ENCODE measurements at places on chromosomes 1 and 21.

GRCh38 chr1:166017395-166017794 is 149.4 kb downstream of the FAM78B start:
- DNase-seq = no peak

GRCh38 chr21:25350056-25350455 is 257.2 kb downstream of the MRPL39 start:
- DNase-seq = no peak

- DNase-seq = no peak
These were observed 36.4 kb downstream of the TTC39A start for GRCh38 chr1:51293898-51294515.

- peak; percentile 19 for DNase-seq
These were observed 78.1 kb upstream of the DNAH14 start for GRCh38 chr1:224851210-224851847.

DNA sequence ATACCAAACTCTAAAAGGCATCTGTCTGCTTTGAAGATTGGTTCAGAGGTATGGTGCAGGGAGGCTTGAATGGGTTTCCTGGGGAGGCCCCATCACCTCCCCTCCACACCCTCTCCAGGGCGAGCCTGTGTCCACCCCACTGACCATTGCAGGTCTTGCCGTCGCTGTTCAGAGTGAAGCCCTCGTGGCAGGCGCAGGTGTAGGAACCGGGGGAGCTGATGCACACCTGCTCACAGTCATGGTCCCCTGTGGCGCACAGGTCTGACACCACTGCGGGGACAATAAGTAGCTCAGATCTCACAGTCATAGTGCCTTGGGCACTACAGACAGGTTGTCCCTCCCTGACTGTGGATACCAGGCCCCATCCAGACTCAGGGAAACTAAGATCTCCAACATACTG is 6.7 kb downstream of the MATN1 start:
- DNase-seq = no peak

GRCh38 chr1:2968471-2968881 is 52.8 kb upstream of the ACTRT2 start:
- DNase-seq = no peak

DNA sequence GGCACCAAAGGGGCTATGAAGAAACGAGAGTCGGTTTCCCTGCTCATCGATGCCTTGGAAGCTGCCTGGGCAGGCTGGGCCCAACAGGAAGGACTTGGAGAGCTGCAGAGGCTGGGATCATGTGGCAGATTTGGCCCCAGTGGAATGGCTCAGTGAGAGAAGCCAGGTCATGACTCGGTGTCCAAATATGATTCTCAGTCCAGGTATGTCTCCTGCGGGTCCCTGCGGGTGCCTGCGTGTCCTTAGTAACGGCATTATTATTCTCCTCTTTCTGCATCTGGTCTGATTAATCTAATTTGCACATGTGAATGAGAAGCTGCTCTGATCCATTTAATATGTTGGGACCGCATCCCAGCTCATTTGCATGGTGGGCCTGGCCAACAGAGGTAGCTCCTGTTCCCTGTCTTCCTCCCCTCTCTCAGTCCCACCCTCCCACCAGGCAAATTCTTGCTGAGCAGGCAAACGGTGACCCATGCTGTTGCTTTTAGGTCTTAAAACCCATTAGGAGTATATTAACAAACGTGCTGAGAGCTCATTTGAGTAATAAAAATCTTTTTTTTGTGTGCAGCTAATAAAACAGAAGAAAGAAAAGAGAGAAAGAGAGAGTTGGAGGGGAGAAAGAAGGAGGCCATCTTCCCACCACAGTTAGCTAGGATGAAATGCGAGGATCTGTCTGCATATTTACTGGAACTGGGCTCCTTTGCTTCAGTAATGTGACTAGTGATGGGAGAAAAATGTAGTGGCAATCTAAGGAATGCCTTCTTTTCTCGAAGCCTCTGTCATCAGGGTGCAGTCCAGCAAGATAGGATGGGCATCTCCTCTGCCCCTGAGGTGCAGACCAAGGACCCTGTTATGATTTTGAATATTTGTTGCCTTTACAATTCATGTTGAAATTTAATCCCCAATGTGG is 133.5 kb downstream of the HMGB4 start:
- DNase-seq = no peak

DNA sequence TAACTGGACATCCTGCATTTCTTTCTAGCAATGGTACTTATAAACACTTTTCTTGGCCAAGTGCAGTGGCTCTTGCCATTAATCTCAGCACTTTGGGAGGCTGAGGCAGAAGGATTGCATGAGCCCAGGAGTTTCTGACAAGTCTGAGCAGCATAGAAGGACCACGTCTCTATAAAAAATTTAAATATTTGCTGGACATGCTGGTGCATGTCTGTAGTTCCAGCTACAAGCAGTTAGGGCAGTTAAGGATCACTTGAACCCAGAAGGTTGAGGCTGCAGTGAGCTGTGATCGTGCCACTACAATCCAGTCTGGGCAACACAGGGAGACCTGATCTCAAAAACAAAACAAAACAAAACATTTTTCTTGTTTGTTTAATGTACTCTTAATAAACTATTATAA is 434.0 kb downstream of the PLA2G4A start:
- no peak for DNase-seq

- DNase-seq = no peak
These were observed 11.8 kb downstream of the PSEN2 start for GRCh38 chr1:226882187-226882586.

DNA sequence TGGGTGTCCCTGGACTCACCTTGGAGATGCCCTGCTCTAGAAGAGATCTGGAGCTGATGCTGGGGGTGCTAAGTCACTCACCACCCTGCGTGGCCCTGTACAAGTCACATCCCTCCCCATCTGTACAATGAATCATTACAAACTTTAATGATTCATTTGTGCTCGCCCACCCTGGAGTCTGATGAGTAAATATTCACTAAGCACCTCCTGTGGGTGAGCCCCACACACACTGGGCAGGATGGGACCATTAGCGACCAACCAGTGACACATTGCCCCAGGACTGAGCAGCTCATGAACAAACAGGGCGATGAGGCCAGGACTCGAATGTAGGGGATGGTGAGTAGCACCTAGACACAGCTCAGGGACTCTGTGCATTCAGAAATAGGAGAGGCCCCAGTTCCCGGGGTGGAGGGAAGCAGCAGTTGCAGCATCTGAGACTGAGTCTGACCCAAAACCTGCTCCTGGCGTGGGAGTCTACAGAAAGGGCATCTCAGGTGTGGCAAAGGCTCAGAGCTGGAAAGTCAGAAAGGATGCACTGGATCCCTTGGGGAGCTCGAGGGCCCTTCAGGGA is 18.1 kb upstream of the PDZK1IP1 start:
- no peak for DNase-seq

GRCh38 chr21:44991538-44992483 is 52.0 kb downstream of the SLX9 start:
- DNase-seq = no peak

DNA sequence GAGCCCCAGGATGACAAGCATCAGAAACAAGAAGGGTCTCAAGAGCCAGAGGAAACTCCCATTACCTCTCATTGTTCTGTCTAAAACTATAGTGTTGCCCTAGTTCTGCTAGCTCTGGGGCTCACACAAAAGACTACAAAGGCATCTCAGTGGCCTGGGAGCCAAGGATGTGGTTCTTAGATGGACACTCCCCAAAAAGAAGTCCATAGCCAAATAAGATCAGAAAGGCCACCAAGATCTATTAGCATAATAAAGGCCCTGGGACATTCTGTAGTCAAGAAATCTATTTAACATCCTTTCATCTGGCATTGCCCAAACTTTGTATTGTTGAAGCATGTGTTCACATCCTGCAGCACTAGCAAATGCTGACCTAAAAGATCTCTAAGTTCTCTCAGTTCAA is 99.5 kb downstream of the EDEM3 start:
- DNase-seq = no peak

GRCh38 chr1:97563926-97564325 is 356.9 kb downstream of the DPYD start:
- DNase-seq = no peak

GRCh38 chr1:231629132-231629531 is 2.5 kb downstream of the DISC1 start:
- no peak for DNase-seq

DNA sequence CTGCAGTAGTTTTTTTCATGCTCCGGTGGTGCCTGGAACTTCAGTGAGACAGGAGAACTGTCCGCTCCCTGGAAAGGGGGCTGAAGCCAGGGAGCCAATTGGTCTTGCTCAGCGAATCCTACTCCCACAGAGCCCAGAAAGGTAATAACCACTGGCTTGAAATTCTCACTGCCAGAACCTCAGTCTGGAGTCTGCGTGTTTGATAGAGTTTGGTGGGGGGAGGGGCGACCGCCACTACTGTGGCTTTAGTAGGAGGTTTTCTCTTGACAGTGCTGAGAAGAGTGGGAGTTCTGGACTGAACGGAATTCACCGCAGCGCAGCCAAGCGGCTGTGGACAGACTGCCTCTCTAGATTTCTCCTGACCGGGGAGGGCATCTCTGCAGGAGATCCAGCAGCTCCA is 8.0 kb upstream of the OR2M3 start:
- DNase-seq = no peak

- no peak for DNase-seq
These were observed 27.1 kb upstream of the RUNX3 start for GRCh38 chr1:24957016-24957807.

DNA sequence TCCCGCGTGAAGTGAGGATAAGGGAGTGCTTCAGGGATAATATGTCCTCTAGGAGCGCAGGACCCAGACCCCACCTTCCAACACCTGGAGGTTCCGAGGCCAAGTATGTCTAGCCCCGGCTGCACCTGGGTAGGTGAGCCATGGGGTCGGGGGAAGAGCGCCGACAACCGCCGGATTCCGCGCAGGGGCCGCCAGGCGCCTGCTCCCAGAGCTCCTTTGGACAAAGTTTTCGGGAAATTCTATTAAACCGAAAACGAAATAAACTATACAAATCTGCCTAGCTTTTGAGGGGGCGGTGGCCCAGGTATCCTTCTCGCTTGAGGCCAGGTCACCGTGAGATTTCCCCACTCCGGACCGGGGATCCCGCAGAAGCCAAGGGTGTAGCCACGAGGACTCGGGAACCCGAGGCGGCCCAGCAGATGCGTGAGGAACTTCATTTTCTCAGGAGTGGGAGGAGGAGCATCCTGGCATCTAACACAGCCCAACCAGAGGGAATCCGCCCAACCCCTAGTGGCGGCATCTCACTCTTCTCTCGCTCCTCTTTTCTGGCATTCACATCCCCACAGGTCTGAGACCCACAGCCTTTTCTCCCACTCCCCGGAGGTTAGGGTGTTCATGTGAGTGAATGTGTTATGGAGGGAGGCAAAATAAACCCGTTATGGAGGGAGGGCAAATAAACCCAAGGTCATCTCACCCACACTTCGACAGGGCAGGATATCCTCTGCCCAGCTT is 2.3 kb upstream of the DMRTA2 start:
- DNase-seq = no peak

GRCh38 chr1:228853191-228853590 is 117.9 kb downstream of the RHOU start:
- no peak for DNase-seq

- DNase-seq = no peak
These were observed 24.3 kb downstream of the STPG1 start for GRCh38 chr1:24389231-24389678.

- DNase-seq = no peak
These were observed 393.1 kb downstream of the CAMTA1 start for GRCh38 chr1:7178336-7178735.

DNA sequence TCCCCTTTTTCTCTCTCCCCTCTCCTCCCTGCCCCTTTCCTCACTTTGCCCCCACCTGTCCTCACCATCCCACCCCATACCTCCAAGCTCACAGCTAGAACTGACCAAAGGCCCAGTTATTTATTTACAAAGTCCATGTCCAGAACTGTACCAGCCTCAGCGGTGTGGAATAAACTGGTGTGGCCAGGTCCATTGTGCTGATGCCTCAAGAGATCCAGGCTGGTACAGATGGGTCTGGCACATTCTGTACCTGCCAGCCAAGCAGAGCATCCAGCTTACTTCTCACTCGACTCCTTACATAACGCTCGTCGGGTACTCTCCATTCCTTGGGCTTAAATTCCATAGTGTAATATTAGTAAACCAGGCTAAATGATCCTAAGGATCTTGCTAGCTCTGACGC is 11.8 kb downstream of the PDZK1IP1 start:
- no peak for DNase-seq

DNA sequence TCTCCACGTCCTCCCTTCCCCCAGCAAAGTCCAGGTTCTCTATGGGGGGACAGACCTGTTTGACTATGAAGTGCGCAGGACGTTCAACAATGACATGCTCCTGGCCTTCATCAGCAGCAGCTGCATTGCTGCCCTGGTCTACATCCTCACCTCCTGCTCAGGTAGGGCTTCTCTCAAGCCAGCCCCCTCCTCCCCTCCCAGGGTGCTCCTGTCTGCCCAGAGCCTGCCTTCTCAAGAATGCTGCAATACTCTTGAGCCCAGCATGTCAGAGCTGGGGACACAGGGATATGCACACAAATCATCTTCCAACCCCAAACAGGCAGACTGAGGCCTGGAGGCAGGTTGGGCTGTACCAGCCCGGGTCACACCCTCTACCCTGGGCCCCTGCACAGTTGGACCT is 35.4 kb downstream of the DISP3 start:
- DNase-seq = no peak
